CD4-positive, alpha-beta T cell treated with Interleukin-17A for 1 hour (primary cell): ENCODE measurements at places on chromosomes 11 and 22.

- no peak for DNase-seq
Observed at GRCh38 chr11:84930863-84931262, 696.3 kb downstream of the DLG2 start.

GRCh38 chr11:363948-364761 is 5.1 kb upstream of the B4GALNT4 start:
- DNase-seq = peak; percentile 81

GRCh38 chr22:23245045-23245798 is 64.9 kb downstream of the BCR start:
- DNase-seq = no peak

GRCh38 chr11:65894034-65894591 is 3.6 kb downstream of the CCDC85B start:
- DNase-seq = peak; percentile 54

GRCh38 chr11:104926771-104927611 is 28.7 kb upstream of the CASP12 start:
- DNase-seq = no peak

GRCh38 chr11:34464591-34465051 is 25.9 kb downstream of the CAT start:
- no peak for DNase-seq

- DNase-seq = peak; percentile 93
Observed at GRCh38 chr11:66744485-66745355, 15.7 kb upstream of the SPTBN2 start.

DNA sequence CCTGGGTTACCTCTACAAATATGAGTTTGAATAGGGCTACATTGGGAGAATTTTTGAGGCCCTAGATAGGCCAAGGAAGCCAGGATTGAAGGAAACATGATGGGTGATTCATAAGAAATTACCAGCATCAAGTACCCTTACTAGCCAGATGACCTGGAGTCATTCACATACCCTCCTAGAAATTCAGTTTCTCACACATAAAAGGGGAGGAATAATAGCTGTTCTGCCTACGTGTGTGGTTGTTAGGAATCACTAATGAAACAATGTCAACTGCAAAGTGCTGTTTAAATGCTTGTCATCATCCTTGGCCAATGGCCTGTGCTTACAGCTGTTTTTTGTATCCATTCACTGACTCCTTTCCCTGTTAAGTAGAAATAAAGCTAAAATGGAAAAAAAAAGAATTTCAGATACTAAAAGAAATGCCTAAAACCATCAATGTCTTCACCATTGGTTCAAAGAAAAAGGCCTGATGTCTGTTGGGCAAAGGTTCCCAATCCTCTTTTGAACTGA is 114.4 kb downstream of the NCAM1 start:
- no peak for DNase-seq

GRCh38 chr11:111571829-111572501 is 30.3 kb upstream of the SIK2 start:
- DNase-seq = no peak
